ENCODE measurements at places on chromosomes 1 and 21.

DNA sequence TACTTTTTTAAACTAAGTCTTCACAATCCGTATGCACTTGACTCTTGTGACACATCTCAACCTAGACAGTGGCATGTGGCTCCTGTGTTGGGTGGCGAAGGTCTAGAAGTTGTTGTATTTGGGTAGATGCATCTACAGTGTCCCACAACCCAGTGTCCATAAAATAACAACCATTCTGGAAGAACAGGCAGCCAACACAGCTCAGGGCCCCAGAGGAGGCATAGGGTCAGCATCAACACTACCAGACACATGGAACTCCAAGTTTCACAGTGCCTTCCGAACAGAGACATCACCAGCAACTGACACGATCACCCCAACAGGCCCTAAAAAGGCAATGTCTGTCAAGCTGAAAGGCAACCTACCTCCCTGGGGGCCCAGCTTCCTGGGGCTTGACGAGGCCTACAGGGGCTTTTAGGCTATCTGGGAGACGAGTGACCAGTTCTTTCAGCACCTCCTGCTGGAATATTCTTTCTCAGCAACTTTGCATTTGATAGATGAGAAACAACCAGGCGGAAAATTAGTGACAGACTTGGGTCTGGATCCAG is 5.6 kb downstream of the SH3BP5L start:
- DNase-seq = no peak

- DNase-seq = no peak
Measured at GRCh38 chr1:230609208-230609607, 33.1 kb upstream of the COG2 start.

DNA sequence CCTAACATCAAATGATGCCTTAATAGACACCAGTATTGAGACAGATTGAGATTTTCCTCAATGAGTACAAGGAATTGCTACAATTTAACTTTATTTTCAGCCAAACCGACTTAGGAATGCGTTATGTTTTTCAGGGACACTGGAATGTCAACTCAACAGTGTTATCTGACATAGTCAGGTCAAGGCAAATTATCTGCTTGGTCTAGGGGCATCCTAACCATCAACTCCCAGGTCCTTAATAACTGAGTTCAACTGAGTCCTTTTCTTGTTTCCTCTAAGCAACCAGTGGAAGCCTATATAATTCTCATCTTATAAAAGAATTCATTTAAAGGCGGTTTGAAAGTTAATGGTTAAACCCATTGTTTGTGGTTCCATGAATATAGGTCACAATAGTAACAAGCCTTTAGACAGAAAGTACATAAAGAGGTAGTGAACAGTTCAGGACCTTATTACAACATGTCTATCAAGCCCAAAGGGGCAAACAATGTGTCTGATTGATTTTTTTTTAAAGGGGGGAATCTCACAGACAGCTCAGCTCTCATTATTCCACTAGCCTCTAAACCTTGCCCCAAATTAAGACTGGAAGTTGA is 32.3 kb upstream of the NR5A2 start:
- DNase-seq = no peak

DNA sequence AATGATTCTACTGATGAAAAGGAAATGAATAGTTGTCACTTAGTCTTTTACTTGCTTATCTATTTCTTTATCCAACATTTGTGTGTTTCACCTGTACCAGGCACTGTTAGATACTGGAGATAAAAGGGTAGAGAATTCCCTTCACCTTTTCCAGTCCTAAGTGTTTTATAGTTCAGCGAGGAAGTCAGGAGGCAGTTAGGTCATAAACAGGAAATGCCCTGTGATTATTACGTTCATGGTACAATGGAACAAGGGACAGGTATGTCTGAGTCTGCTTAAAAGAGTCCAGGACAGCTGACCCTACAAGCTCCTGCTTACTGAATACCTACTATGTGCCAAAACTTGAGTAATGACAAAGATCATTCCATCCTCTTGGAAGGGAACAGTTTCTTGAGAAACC is 77.8 kb downstream of the TNR start:
- no peak for DNase-seq

- DNase-seq = no peak
Measured at GRCh38 chr1:221575605-221576004, 166.3 kb downstream of the DUSP10 start.

GRCh38 chr1:234862360-234862943 is 252.5 kb upstream of the IRF2BP2 start:
- no peak for DNase-seq

GRCh38 chr1:41919131-41919530 is 409 bp upstream of the HIVEP3 start:
- DNase-seq = no peak

GRCh38 chr1:43387976-43388599 is 1.5 kb downstream of the MED8 start:
- DNase-seq = no peak

GRCh38 chr21:38306433-38307141 is 49.8 kb downstream of the KCNJ15 start:
- DNase-seq = peak; percentile 19

GRCh38 chr1:235409042-235409820 is 42.0 kb downstream of the TBCE start:
- DNase-seq = no peak

- DNase-seq = peak; percentile 65
Measured at GRCh38 chr1:155192346-155193274, 15.1 kb downstream of the THBS3 start.

GRCh38 chr1:229230140-229230892 is 40.6 kb upstream of the RAB4A start:
- no peak for DNase-seq

DNA sequence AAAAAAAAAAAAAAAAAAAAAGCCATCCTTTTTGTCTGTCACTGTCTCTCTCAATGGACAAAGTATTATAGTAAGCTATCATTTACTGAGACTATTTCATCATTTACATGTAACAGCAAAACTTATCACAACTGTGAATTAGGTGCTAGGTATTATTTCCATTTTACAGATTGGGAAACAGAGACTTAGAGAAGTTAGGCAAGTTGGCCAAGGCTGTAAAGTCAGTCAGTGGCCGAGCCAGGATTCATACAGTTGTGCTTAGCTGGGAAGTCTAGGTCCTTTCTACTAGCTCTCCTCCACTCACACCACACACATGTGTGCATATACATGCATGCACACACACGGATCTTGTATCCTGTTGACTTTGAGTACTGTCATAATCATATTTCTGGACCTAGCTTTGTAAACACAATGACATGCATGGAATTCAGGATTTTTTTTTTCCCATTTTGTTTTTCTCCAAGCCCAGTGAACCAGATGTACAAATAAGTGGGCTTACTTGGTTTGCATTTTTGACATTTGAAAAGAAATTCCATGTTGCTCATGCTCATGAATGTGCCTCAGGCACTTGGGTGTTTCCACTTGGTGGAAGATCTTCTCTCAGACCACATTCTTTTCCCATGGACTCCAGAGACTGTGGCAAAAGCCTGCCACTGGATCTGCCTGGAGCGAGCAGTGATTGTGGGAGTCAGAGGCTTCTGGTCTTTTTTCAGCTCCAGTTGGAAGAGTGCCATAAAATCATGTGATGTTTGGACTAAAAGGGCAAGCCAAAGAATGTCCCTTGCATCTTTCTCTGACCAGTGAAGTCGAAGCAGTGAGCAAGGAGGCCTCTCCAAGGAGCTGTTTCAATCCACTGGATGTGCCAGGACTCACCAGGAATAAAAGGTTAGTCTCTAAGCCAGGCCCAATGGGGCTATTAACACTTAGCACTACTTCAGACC is 61.7 kb upstream of the DNAJC6 start:
- DNase-seq = no peak

- no peak for DNase-seq
Measured at GRCh38 chr1:221810406-221810805, 68.5 kb upstream of the DUSP10 start.

GRCh38 chr1:55197099-55197498 is 18.1 kb downstream of the USP24 start:
- no peak for DNase-seq

GRCh38 chr1:229124520-229125124 is 146.3 kb upstream of the RAB4A start:
- DNase-seq = no peak

DNA sequence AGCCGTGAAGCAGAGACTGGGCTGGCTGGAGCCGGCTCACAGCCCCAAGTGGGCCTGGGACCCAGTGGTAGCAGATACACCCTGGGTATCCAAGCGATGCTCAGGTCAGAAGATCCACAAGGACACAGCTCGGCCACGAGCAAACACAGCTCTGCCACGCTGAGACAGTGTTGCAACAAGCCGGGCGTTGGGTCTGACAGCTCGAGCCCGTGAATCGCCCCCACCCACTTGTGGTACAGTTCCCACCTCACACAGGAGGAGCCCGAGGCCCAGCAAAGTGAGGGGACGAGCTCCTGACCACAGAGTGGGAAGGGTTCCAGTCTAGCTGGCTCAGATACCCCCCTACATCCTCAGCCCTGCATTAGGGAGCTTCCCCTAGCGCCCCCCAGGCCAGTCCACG is 8.9 kb upstream of the PRKCZ start:
- DNase-seq = no peak

- DNase-seq = peak; percentile 64
Measured at GRCh38 chr1:246214708-246215509, 292.2 kb downstream of the SMYD3 start.

DNA sequence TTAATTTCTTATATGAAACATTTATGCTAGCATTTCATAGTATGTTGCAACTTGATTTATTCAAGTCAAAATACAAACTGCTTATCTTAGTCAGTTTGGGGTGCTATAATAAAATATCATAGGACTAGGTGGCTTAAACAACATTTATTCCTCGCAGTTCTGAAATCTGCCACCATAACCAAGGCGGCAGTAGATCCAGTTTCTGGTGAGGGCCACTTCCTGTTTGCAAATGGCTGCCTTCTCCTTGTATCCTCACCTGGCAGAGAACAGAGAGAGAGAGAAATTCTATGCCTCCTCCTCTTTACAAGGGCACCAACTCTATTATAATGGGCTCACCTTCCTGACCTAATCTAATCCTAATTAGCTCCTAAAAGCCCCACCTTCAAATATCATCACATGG is 76.1 kb upstream of the RGS2 start:
- DNase-seq = no peak

GRCh38 chr1:39525366-39526165 is 34.1 kb downstream of the BMP8A start:
- peak; percentile 54 for DNase-seq

DNA sequence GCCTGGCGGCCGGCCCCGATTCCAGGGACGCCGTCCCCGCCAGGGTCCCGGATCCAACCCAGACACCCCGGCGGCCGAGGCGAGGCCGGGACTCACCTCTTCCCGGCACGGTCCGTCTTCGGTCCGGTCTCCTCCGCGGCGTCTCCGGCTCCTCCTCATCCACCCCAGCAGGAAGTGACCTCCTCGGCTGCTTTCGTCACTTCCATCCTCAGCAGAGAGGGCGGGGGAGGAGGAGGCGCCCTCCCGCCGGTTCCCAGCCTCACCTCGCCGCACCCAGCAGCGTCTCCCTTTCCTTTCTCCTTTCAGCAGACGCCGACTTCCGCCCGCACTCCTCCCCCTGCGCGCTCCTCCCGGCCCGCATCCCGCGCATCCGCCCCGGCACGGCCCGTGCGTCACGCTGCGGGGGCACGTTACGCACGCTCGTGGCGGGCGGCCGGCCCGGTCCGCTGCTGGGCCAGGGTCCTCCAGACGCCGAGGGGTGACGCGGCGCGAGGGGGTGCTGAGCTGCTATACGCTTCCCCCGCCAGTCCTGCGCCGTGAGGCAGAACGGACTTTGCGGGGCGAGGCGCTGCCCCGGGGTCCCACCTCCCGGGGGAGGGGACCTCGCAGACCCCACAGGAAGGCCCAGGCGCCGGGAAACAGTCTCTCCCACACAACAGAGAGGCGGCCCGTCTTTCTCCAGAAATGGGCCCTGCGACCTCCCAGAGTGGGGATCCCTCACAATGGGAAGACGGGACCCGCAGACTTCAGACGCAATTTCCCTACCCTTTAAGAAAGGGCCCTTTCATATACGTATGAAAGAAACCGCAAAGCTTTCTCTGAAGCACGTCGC is at the start of gene ETV3:
ETV3 (minus strand) TSS at position 176 of the 832 bp plus-strand sequence. CDS start 2,043 bp downstream, outside the sequence.
- peak; percentile 90 for DNase-seq

DNA sequence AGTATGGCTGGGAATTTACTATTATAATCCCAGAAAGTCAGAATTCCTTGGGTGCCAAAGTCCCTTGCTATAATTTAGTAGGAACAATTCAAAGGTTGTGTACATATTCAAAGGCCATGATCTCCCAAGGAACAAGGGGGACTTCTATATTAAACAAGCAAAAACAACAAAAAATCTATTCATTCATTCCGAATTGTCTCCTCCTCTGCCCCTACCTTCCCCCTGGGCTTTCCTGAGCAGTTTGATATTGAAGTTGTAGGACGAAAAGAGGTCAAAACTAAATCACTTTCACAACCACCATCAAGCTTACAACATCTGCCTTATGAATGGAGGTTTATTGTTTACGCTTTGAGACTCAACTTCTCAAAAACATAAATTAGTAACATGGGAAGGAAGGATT is 35.3 kb upstream of the SOD1 start:
- DNase-seq = no peak

DNA sequence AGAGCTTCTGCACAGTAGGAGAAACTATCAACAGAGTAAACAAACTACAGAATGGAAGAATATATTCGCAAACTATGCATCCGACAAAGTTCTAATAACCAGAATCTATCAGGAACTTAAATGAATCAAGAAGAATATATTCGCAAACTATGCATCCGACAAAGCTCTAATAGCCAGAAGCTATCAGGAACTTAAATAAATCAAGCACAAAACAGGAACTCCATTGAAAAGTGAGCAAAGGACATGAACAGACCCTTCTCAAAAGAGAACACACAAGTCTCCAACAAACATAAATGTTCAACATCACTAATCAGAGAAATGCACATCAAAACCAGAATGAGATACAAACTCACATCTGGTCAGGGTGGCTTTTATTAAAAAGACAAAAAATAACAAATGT is 126.9 kb downstream of the VAV3 start:
- no peak for DNase-seq

GRCh38 chr1:222910699-222911098 is 95.9 kb downstream of the DISP1 start:
- DNase-seq = no peak

GRCh38 chr1:209870151-209870831 is 42.5 kb downstream of the UTP25 start:
- DNase-seq = no peak

DNA sequence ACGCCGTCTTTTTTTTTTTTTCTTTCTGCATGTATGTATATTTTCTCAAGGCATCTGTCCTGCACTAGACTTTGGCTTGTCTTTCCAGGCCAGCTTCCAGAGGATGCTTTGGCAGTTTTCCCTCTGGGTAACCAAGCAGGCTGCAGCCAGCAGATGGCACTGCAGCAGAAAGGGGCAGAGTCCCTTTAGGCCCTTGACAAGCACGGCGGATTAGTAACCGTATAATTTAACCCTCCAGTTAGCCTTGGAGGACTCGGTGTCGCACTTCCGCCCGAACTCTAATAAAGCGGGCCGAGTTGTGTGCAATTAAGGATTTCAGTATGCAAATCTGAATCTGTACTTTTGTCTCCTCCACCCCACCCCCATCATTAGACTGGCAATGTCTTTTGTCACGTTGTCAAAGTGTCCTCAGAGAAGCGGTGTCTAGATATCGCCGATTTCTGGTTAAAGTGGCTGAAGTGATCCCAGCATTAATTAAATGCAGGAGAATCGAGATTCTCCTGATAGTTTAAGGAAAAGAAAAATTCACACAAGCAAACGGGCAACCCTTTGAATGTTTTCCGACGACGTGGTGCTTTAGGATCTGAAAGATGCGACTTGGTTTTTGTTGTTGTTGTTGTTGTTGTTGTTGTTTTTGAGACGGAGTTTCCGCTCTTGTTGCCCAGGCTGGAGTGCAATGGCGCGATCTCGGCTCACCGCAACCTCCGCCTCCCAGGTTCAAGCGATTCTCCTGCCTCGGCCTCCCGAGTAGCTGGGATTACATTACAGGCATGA is 1.1 kb upstream of the TMEM167B start:
- peak; percentile 43 for DNase-seq

GRCh38 chr21:36454706-36455105 is 25.2 kb downstream of the CLDN14 start:
- DNase-seq = no peak

Data from CD4-positive, alpha-beta T cell treated with Interleukin-1 beta for 1 hour (primary cell).